Lower leg skin (tissue), 4 donors: ENCODE measurements at places on chromosomes 3 and 15. TPM values are rescaled to one million over a fixed set of nuclear protein-coding genes. Genes with fewer than 3 reads are reported as not detected.

GRCh38 chr3:129023909-129024308 lies 22.8 kb downstream of the EFCC1 start:
- DNase-seq, result no peak

GRCh38 chr3:160287666-160288065 lies 62.4 kb downstream of the C3orf80 start:
- no peak for DNase-seq

GRCh38 chr15:62391641-62392262 lies 226.7 kb upstream of the C2CD4B start:
- peak; percentile 90 for DNase-seq

- no peak for DNase-seq
These were observed 80.8 kb downstream of the RARB start for GRCh38 chr3:25508901-25509300.

- no peak for DNase-seq
These were observed 268.5 kb downstream of the PTPRG start for GRCh38 chr3:61829722-61830350.

- DNase-seq, result no peak
These were observed 40.2 kb downstream of the IRAK2 start for GRCh38 chr3:10204921-10205320.

GRCh38 chr15:75307778-75308390 lies 25.2 kb downstream of the GOLGA6D start:
- no peak for DNase-seq

DNA sequence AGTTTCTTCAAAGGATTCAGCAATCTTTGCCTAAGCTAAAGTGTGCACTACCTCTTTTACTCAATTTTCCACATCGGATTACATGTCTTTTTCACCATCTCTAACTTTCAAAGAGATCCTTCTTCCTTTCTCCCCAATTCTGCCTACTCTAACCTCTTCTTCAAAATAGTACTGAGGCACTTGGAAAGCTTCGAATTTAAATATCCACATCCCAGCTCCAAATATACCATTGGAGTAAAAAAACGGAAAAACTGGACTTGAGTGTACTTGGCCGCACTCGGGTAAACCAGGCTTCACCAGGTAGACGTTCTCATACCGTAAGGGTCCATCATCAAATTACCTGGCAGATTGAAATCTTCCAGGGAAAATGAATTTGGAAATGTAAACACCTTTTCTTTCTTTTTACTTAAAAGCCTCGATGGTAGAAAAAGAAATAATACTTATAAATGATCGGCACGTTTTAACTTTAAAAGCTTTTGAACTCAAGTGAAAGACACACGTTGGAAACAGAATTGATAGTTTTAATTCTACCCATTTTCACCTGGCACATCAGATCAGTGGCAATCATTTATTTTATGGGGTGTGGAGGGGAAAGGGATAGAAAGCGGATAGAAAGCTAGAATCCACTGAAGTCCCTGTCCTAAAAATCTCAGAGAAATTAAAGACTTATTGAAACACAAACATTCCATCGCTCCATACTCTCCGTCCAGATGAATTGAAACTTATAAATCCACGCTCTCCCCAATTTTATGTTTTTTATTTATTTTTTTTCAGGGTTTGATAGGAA lies 8.2 kb upstream of the MEIS2 start:
- DNase-seq, result no peak

DNA sequence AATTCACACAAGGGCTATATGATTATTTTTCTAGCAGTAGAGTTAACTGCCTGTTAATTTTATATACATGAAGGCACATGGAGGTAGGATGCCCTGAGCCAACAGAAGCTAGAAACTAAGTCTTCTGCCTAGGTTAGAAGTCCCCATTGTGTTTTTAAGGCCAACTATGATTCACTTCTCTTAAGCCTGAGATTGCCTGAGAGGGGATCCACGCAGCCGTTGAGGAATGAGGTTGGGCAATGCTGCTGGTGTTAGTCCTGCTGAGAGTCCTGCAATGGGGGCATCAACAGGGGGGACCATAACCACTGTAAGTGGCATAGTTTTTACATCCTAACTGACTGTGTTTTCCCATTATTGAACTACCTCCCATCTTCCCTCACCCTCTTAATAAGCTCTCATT lies 60.1 kb upstream of the PFN2 start:
- no peak for DNase-seq

- DNase-seq, result no peak
These were observed 21.4 kb upstream of the CCR9 start for GRCh38 chr3:45864760-45865519.

DNA sequence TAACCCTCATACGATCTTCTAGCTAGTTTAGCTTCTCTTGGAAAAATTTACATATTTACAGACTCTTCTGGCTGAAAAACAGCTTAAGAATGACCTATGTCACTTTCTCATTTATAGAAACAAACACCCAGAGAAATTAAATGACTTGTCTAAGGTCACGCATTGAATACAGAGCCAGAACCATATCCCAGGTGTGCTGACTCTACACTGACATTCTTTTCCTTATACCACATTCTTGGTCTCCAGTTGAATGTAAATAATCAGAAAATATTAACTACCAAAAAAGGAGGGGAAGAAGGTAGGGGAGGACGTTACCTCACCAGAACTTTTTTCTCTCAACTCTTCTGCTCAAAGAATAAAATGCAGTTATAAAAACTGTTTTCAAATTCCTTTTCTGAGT lies 95.0 kb downstream of the THRB start:
- DNase-seq, result no peak

- no peak for DNase-seq
These were observed 5.1 kb downstream of the ONECUT1 start for GRCh38 chr15:52784799-52785671.

- DNase-seq, result no peak
These were observed 16.4 kb downstream of the SPG11 start for GRCh38 chr15:44647036-44647435.

DNA sequence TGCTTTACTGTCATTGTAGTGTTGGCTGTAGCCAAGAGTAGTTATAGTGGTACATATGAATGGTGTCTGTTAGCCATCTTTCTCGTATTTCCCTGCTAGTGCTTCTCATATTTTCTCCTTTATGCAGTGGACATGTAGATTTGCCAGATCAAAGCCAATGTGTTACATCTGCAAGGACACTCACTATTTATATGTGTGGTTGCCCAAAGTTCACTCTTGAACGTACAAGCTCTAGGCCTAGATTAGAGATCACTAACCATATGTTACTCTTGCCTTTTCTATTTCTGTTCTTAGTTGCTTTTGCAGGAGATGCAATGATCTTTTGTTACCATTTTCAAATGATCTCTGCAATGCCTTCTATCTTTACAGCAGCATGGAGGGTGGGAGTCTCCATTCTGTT lies 78.4 kb downstream of the CADM2 start:
- no peak for DNase-seq

The RTP1 gene
- total RNA-seq, result not detected

The TRAIP gene
- total RNA-seq, result 2.6 TPM

The SI gene
- not detected for total RNA-seq

The STAC gene
- total RNA-seq, result 0.86 TPM
